ENCODE measurements at places on chromosomes 6 and 20.

GRCh38 chr20:48708630-48709029, 119.2 kb downstream of the PREX1 start:
- no peak for DNase-seq

DNA sequence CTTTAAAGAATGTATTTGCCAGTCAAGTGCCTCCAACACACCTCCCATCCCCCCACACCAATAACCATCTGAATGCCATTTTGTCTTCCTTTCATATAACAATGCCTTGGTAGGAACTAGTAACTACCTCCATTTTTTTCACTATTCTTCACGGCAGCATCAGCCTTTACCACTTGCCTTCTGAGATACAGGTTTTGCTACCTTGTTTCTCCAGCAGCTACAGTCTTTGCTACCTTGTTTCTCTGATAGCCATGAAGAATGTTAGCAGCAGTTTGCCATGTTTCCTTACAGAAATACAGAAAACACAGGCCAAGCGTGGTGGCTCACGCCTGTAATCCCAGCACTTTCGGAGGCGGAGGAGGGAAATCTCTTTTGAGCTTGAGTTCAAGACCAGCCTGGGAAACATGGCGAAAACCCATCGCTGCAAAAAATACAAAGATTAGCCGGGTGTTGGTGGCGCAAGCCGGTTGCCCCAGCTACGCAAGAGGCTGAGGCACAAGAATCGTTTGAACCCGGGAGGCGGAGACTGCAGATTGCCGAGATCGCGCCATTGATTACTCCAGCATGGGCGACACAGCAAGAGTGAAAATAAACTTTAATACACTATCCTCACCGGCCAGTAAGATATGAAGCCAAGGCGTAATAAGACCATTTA, 100.9 kb downstream of the HFE start:
- no peak for DNase-seq

GRCh38 chr6:16757332-16757731, 3.9 kb downstream of the ATXN1 start:
- DNase-seq = no peak

- no peak for DNase-seq
Measured at GRCh38 chr6:123850555-123850954, 46.9 kb downstream of the NKAIN2 start.

- no peak for DNase-seq
Measured at GRCh38 chr6:3453413-3454272, 3.2 kb downstream of the SLC22A23 start.

DNA sequence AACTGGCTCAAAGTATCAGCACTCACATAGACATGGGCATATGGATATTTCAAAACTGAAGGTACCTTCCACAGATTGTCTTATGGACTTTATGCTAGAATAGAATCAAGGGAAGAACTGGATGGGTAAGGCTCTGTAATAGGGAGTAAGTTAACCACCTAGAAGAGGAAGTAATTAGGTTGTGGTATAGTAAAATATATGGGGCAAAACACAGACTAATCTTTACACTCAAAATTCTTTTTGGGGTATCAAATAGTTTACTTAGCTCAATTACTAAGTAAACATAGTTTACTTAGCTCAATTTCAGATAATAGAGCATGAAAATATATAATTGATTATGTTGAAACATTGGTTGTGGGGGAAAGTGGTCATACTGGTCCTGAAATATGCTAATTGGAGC, 94.2 kb upstream of the ATXN1 start:
- no peak for DNase-seq

DNA sequence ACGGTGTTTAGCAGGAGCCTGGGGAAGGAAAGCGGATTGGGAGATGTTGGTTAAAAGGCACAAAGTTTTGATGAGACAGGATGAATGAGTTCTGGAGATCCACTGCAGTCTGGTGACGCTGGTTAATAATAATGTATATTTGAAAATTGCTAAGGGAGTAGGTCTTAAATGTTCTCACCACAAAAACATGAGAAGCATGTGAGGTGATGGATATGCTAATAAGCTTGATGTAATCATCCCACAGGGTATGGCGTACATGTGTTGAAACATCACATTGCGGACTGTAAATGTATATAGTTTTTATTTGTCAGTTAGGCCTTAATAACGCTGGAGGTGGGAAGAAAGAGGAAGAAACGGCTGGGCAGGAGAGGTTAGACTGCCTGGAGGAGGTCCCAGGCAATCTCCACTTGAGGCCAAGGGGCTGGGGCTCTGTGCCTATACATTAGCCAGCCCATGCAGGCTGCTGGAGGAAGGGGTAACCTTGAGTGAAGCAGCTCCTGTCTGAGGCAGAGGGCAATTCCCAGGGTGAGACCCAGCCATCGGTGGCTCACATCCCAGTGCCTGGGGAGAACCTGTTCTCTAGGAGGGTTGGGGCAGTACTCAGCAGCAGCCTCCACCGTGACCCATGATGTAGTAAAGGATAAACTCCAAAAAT, 188.2 kb upstream of the QKI start:
- DNase-seq = no peak

- DNase-seq = no peak
Measured at GRCh38 chr6:28207510-28208110, 17.5 kb upstream of the ZSCAN9 start.

DNA sequence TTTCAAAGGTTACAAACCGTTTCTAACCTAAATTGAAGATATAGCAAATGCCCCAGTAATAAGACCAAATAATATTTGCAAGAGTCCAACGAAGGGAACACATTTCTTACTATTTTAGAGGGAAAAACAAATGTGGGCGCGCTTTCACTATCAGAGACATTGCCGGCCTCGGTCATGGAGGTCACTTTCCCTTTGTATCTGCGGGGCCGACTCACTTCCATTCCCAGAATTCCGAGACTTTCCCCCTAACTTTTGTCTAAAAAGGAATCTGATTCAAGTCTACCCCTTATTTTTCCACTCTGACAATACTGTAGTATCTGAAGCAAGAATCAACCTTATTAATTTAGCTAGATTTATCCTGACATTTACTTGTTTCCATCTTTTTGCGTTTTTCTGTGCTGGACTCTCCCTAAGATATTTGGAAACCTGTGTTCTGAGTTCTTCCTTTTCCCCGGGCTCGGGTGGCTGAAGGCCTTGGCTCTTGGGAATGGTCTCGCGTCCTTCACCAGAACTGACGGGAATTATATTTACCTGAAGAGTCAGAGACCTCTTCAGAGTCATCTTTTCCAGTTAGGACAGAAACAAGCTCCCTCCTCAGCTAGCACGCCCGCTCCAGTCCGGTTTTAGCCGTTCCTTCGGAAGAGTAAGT, 71.8 kb upstream of the ZNF184 start:
- DNase-seq = no peak

GRCh38 chr6:170305805-170306323, 694 bp upstream of the FAM120B start:
- DNase-seq = no peak

DNA sequence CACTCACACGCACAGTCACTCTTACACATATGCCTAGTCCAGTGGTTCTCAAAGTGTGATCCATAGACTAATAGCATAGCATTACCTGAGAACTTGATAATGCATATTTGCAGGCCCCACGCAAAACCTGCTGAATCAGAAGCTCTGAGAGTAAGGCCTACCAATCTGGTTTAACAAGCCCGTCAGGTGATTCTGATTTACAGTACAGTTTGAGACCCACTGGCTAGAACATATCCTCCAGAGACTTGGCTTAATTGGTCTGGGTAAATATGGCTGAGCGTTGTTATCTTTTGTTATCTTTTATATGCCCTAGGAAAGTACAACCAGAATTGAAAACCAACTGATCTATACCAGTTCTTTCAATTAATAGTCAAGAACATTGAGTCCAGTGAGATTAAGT, 9.6 kb downstream of the TSPYL4 start:
- DNase-seq = no peak

DNA sequence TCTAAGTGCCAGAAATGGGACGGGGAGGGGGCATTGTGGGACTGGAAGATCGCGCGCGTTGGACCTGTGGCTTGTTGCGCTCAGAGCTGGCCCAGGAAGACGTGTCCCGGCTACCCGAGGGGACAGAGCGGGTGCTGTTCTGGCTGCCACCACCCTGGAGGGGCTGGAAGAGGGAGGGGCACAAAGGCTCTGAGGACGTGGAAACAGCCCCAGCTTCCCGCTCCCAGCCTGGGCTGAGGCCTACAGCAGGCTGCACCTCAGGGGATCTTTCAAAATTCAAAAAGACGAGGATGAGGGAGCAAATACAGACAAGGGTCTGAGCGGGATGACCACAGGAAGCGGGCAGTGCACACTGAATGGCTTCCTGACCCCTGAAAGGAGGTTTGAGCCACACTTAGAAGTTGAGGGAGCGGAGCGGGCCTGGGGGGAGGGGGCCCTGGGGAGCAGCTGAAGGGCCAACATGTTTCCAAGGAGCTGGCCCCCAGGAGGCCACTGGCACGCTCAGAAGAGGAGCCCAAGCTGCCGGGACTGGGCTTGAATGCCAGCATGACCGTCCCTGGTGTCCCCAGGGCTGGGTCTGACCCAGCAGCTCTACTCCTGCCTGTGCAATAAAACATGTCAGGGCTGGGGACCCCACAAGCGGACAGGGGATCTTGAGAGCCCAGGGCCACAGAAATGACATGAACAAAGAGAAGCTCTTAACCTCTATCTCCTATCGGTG, 1.3 kb downstream of the OXT start:
- no peak for DNase-seq

GRCh38 chr6:157546321-157546720, 165.3 kb downstream of the ZDHHC14 start:
- no peak for DNase-seq

DNA sequence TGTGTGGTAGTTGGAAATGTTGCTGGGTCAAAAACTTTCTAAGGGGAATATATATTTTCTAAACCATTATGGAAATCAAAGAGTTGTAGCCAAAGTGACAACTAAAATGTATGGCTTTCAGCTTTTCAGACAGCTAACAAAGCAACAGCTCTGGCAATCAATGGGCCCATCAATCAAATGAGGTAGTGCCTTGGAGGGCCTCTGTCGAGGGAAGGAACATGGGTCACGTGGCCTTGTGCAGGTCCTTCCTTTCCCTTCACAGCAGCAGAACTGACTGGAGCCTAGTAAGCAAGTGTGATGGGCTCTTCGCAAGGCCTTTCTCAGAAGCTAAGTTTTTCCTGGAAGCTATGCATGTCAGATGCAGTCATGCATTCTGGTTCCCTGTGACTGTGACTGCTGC, 17.9 kb downstream of the FAXC start:
- DNase-seq = no peak

- DNase-seq = no peak
Measured at GRCh38 chr6:3738381-3739131, 13.0 kb downstream of the PXDC1 start.

DNA sequence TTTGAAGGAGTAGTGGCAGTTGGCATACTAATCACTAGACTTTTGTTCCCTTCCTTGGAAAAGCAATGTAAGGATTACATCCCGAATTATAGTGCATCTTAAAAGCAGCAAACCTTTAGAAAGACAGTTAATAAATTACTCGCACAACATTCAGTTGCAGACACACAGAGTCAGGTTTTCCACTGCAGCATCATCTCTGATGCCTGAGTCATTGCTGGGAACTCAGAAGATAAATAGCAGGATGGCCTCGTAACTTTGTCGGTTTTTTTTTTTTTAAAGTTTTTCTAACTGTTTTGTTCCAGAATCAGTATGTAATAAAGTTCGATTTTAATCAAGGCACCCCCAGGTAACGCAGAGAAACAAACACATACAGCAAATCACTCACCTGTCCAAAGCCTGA, 34.3 kb downstream of the GJA10 start:
- no peak for DNase-seq

DNA sequence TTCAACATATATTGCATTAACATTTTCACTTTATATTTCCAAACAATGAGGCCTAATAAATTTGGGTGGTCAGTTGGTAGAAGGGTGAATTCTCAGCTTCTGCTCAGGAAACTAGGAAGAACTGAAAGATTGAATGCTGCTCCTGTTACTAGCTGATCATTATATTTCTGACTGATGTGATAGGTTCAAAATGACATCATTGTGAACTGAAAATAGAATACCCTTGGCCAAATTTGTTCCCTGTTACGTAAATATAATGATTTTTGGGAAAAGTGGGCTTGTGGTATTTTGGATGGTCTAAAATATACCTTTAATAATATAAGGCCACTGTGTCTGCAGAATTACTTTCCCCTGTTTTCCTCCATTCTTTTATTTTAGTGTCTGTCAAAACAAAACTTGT, 2.8 kb downstream of the UST start:
- no peak for DNase-seq

GRCh38 chr20:4026093-4026601, 10.8 kb upstream of the RNF24 start:
- no peak for DNase-seq

DNA sequence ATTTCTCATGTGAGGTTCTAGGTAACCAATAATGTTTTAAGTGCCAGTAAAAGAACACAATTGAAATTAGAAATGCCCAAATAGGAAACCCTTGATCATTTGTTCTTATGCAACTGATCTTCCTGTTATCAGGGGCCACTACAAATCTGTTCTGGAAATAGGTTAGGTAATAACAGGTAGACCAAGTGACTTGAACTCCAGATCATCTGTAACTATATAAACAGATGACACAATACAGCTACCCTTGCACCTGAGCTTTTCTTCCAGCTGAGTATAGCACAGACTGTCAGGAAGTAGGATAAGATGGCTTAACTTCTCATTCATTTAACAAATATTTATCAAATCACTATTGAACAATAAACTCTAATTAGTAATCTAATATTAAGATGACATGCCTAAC, 52.5 kb downstream of the MAN1A1 start:
- DNase-seq = no peak

DNA sequence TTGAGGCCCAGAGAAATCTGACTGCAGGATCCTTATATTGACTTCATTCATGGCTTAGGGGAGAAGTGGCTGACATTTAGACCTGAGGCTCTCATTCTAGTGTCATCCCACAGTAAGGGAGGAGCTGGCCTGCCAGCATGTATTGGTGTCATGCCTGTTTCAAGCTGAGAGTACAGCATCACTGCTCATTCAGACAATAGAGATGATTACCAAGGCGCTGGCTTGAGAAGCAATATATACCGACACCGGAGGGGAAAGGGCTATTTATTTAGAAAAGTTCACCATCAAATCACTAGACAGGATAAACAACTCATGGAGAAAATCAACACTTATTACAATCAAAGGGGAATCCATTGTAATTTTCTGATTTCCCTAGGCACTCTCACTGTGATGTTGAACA, 84.4 kb upstream of the HDAC2 start:
- DNase-seq = no peak

- no peak for DNase-seq
Measured at GRCh38 chr20:50121858-50122271, 8.9 kb upstream of the UBE2V1 start.

DNA sequence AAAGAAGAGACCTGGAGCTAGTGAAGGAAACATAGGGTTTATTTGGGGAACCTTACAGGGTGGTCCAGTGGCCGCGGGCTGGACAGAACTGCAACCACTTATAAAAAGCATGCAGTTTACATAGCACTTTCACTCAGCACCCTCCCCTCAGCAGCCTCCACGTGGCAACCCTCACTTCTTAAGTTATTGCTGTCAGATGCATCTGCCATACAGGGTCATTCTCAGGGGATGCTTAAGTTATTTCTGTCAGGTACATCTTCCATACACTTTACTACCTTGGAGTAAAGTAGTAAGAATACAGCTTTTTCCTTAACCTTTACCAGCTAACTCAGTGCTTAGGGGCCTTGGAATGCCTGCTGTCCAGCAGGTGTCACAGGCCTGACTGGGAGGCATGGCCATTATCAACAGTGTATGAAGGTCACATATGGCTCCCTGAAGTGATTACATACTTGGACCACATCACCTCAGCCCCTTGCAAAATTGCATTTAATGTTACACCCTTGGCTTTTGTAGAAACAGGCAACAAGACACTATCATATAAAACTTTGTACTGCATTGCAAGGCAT, 2.0 kb upstream of the NOL7 start:
- DNase-seq = no peak

GRCh38 chr6:157967020-157967419, 14.6 kb upstream of the SYNJ2 start:
- DNase-seq = no peak
